ENCODE measurements at places on chromosomes 3 and 15. TPM values are rescaled to one million over a fixed set of nuclear protein-coding genes. Genes with fewer than 3 reads are reported as not detected.
A peak's percentile ranks its signal among the peaks of the same experiment; 100 is the strongest.

- H3K27ac ChIP-seq, result no peak overlapping the region
- H3K4me3 ChIP-seq, result no peak overlapping the region
- peak; percentile 57 for DNase-seq
- H3K4me1 ChIP-seq, result no peaks in the 10 kb centered on the region
Observed at GRCh38 chr3:186268616-186269448, 93.2 kb downstream of the DGKG start.

GRCh38 chr3:27031476-27031875 lies 337.7 kb downstream of the NEK10 start:
- no peaks in the 10 kb centered on the region for H3K27me3 ChIP-seq
- no peak overlapping the region for H3K4me3 ChIP-seq
- no peaks in the 10 kb centered on the region for H3K4me1 ChIP-seq

GRCh38 chr15:64157599-64158125 lies 5.2 kb downstream of the PPIB start:
- H3K36me3 ChIP-seq, result peaks cover 33% of the 10 kb centered on the region

DNA sequence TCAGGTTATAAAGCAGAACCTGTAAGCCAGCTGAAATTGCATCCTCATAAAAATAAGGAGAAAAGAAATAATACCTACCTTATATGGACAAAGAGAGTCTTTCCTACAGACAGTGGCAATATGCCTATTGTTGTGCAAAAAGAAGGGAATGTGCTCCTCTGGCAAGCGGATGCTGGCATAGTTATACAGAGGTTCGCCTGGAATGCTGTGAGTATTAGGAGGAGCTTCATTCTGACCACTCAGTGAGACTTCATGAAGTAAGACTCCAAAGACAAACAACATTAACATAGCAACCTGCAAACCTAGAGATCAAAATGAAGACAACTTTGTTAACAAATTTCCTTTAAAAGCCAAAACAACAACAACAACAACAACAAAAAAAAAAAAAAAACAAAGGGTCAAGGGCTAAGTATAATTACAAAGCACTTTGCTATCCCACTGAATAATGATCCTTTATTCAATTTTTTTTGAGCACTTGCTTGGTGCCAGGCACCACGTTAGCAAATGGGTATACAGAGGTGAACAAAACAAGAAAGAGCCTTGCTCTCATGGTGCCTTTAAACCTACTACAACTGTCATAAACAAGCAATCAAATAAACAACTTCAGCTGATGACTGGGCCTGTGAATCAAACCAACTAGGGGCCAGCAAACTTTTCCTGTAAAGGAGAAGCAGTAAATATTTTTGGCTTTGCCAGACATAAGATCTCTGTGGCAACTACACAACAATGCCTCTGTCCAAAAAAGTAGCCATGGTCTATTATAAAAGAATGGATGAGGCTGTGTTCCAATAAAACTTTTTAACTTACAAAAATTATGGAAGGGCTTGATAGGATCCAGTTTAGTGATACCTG lies 3.7 kb downstream of the EOGT start:
- H3K36me3 ChIP-seq, result peaks cover 29% of the 10 kb centered on the region
- no peak overlapping the region for H3K4me3 ChIP-seq
- no peak for DNase-seq
- no peaks in the 10 kb centered on the region for H3K27me3 ChIP-seq
- H3K27ac ChIP-seq, result no peak overlapping the region

DNA sequence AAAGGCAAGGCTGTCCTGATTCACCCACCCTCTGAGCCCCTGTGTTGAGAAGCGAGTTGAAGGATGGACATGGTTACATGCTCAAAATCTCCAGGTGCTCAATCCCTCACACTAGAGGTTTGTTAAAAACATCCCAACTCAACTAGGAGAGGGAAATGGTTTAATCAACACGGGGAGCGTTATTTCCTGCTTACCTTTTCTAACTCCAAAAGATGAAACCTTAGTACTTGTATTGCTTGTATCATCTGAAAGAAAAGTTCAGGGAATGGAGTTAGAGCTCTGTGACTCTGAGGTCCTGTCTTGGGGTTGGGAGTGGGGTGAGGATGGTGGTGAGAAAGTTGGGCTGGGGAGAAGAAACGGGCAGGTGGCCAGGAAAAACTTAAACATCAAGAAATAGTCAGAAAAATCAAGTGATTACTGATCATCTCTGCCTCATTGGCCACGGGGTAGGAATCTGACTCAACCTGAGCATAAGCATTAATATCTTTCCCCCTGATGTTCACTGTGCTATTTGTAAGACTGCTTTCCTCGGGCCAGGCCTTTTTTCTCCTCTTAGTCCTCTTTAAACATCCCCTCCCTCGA lies 5.9 kb downstream of the MEIS2 start:
- peaks cover 74% of the 10 kb centered on the region for H3K4me1 ChIP-seq
- no peak overlapping the region for H3K4me3 ChIP-seq
- 0 out of 2 replicates have a peak overlapping the region, but pooled peaks have one; percentile 20 for H3K27ac ChIP-seq
- no peaks in the 10 kb centered on the region for H3K27me3 ChIP-seq
- peaks cover 39% of the 10 kb centered on the region for H3K36me3 ChIP-seq
- no peak for DNase-seq

- H3K36me3 ChIP-seq, result no peaks in the 10 kb centered on the region
- H3K4me1 ChIP-seq, result peaks cover 11% of the 10 kb centered on the region
- H3K27me3 ChIP-seq, result no peaks in the 10 kb centered on the region
- H3K27ac ChIP-seq, result no peak overlapping the region
Observed at GRCh38 chr15:66149871-66150270, 103.7 kb downstream of the MEGF11 start.

GRCh38 chr15:57784081-57784511 lies 77.6 kb downstream of the POLR2M start:
- H3K36me3 ChIP-seq, result no peaks in the 10 kb centered on the region
- H3K27me3 ChIP-seq, result no peaks in the 10 kb centered on the region
- no peak overlapping the region for H3K4me3 ChIP-seq
- no peaks in the 10 kb centered on the region for H3K4me1 ChIP-seq
- no peak for DNase-seq

- no peaks in the 10 kb centered on the region for H3K4me1 ChIP-seq
- H3K36me3 ChIP-seq, result peaks cover 17% of the 10 kb centered on the region
Observed at GRCh38 chr3:38119821-38120692, 16.9 kb downstream of the ACAA1 start.

DNA sequence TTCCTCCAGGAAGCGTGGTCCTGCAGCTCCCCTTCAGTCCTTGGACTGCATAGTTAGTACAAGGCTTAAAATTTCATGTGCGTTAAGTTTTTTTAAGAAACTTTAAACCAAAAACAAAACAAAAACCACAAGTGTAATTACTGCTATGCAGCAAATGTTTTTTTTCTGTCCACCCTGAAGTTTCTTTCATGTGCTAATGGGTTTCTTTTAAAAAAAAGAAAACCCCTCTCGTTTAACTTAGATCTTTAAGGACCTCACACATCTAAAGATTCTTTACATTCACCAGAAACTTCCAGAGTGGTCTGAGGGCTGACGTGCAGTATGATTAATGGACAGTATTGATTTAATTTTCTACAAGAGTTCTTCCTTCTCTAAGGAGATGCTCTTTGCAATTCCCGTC lies 72.0 kb upstream of the PYGO1 start:
- no peak for DNase-seq
- no peak overlapping the region for H3K4me3 ChIP-seq
- H3K36me3 ChIP-seq, result no peaks in the 10 kb centered on the region
- H3K27me3 ChIP-seq, result no peaks in the 10 kb centered on the region
- no peak overlapping the region for H3K27ac ChIP-seq

GRCh38 chr3:136658946-136659682 lies 93.1 kb downstream of the STAG1 start:
- H3K4me3 ChIP-seq, result peak overlapping the region; percentile 38
- H3K36me3 ChIP-seq, result no peaks in the 10 kb centered on the region
- H3K4me1 ChIP-seq, result peaks cover 25% of the 10 kb centered on the region
- DNase-seq, result peak; percentile 91

DNA sequence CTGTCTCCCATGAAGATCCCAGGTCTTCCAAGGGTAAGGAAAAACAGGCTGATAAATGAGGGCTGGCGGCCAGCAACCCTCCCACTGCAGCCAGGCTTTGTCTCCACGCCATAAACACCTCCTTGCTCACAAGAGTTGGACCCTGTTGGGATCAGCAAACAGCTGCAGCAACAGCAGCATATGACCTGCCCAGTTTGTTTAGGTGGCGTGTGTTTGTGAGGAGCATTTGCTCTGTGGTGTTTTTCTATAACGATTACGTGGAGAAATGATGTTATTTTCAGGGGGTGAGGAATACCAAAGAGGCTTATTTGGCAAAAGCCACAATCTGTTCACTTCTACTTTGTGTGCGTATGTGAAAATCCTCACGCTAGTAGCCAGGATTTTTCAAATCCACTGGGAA lies 58.5 kb downstream of the RFTN1 start:
- peak overlapping the region; percentile 99 for H3K27ac ChIP-seq
- no peak overlapping the region for H3K4me3 ChIP-seq
- H3K4me1 ChIP-seq, result peaks cover 98% of the 10 kb centered on the region
- no peaks in the 10 kb centered on the region for H3K27me3 ChIP-seq

- H3K4me1 ChIP-seq, result peaks cover 10% of the 10 kb centered on the region
- H3K27me3 ChIP-seq, result no peaks in the 10 kb centered on the region
- DNase-seq, result no peak
- H3K27ac ChIP-seq, result no peak overlapping the region
- H3K36me3 ChIP-seq, result no peaks in the 10 kb centered on the region
Observed at GRCh38 chr3:109072194-109072593, 45.7 kb downstream of the MORC1 start.

DNA sequence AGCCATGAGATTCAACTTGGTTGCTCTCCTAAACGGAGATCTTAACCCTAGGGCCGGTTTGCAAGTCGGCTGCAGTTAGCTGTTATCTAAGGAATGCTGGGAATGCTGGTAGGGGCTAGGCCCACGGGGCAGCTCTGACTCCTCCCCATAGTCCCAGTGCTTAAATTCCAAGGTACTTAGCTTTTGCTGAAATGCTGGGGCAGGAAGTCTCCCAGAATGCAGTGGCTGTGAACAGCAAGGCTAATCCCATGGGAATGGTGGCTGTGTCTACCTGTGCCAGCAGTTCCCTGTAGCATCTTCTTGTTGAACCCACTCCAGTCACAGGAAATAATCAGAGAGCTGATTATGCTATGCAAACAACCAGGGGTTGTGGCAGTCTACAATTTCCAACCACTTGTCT lies 102.5 kb upstream of the TJP1 start:
- no peak for DNase-seq
- H3K4me1 ChIP-seq, result no peaks in the 10 kb centered on the region
- no peaks in the 10 kb centered on the region for H3K27me3 ChIP-seq
- H3K4me3 ChIP-seq, result no peak overlapping the region
- H3K36me3 ChIP-seq, result no peaks in the 10 kb centered on the region

- no peaks in the 10 kb centered on the region for H3K36me3 ChIP-seq
- H3K27me3 ChIP-seq, result no peaks in the 10 kb centered on the region
- H3K4me3 ChIP-seq, result no peak overlapping the region
- DNase-seq, result no peak
Observed at GRCh38 chr15:49988766-49989165, 130.3 kb downstream of the ATP8B4 start.

DNA sequence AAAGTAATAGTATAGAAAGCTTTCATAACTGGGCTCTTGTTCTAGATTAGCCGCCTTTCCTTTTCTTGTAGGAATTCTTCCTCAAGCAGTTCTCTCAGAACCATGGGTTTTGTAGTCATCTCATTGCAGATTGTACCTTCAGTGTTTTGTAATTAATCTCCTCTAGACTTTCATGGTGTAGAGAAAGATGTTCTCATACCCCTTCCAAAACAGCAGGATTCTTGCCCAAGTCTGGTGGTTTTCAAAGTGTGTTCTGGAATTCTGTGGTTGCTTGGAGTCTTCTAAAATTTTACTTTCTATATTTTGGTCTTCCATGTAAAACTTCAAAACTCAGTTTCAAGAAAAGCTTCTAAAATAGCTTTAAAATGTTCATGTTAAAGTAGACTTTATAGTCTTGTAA lies 293.8 kb downstream of the PTPRG start:
- DNase-seq, result no peak
- H3K36me3 ChIP-seq, result no peaks in the 10 kb centered on the region
- no peaks in the 10 kb centered on the region for H3K27me3 ChIP-seq

DNA sequence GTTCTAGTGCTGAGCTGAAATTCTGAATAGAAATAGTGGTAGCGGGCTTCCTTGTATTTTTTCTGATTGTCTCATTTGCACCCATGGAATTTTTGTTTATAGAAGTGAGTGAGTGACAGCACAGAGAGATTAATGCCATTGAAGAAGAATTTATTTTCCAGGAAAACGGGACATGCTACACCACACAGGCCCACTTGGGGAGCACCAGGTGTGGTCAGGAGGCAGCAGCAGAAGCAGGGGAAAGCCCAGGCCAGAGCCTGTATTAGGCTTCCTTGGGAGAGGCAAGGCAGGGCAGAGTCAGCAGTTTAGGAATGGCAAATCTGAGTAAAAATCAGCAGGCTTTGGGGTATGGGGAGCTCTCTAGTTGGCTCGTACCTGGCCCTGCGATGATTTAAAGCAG lies 88.4 kb upstream of the ATP11B start:
- H3K4me3 ChIP-seq, result no peak overlapping the region
- no peak for DNase-seq
- no peaks in the 10 kb centered on the region for H3K36me3 ChIP-seq
- H3K27me3 ChIP-seq, result no peaks in the 10 kb centered on the region
- H3K4me1 ChIP-seq, result no peaks in the 10 kb centered on the region
- H3K27ac ChIP-seq, result no peak overlapping the region

DNA sequence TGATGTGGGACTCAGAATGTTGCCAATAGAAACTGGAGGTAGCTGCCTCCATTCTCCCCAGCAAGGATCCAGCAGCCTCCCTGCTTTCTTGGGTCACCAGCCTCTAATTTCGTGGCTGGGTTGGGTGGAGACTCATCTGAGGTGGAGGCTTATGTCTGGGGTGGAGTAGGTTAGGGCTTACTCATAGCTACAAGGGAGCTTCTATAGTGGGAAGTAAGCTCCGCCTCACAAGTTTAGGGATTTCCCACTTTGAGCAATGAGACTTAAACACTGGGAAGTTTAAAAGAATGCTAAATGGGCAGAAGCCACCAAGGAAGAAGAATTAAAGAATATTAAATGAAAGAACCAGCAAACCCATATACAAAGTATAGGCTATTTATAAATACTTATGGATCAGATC lies 63.8 kb downstream of the GJD2 start:
- H3K4me3 ChIP-seq, result no peak overlapping the region
- no peaks in the 10 kb centered on the region for H3K4me1 ChIP-seq
- H3K36me3 ChIP-seq, result no peaks in the 10 kb centered on the region
- H3K27me3 ChIP-seq, result no peaks in the 10 kb centered on the region
- no peak for DNase-seq

GRCh38 chr3:11552289-11553264 lies 91.1 kb downstream of the VGLL4 start:
- H3K27me3 ChIP-seq, result no peaks in the 10 kb centered on the region
- no peak for DNase-seq
- H3K27ac ChIP-seq, result 0 out of 2 replicates have a peak overlapping the region, but pooled peaks have one; percentile 4

DNA sequence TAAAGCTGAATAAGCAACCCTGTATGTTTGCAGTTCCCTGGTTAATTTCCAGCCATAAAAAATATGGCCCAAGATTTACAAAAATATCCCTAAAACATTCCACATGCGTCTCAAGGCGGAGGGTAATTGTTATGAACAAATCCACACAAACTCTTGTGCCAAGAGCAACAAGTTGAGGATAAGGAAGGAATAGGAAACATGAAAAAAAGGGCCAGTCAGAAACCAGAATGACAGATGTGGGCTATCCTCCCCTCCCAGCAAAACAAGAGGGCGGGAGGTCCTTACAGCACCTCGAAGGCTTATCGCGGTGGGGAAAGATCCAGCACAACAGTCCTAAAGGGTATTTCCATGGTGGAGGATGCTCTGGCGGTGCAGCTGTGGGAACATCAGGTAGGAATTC lies 155.6 kb upstream of the HES1 start:
- no peaks in the 10 kb centered on the region for H3K27me3 ChIP-seq
- peaks cover 3% of the 10 kb centered on the region for H3K4me1 ChIP-seq
- H3K36me3 ChIP-seq, result no peaks in the 10 kb centered on the region
- no peak for DNase-seq
- no peak overlapping the region for H3K27ac ChIP-seq

CCR3 gene
- total RNA-seq, result not detected

SENP8 gene
- total RNA-seq, result 6.8 TPM

PLIN1 gene
- not detected for total RNA-seq

CCK gene
- not detected for total RNA-seq

IL12A gene
- 0.83 TPM for total RNA-seq

CYP8B1 gene
- not detected for total RNA-seq
